Suppressor macrophage (primary cell): ENCODE measurements at places on chromosomes 7 and 10.

GRCh38 chr7:72444026-72444776 is 32.1 kb upstream of the CALN1 start:
- peak; percentile 72 for DNase-seq

GRCh38 chr7:36962367-36962766 is 238.1 kb upstream of the AOAH start:
- DNase-seq, result no peak

- no peak for DNase-seq
Observed at GRCh38 chr7:142847353-142847752, 7.5 kb upstream of the EPHB6 start.

- no peak for DNase-seq
Observed at GRCh38 chr10:64329510-64329909, 808.3 kb downstream of the REEP3 start.

DNA sequence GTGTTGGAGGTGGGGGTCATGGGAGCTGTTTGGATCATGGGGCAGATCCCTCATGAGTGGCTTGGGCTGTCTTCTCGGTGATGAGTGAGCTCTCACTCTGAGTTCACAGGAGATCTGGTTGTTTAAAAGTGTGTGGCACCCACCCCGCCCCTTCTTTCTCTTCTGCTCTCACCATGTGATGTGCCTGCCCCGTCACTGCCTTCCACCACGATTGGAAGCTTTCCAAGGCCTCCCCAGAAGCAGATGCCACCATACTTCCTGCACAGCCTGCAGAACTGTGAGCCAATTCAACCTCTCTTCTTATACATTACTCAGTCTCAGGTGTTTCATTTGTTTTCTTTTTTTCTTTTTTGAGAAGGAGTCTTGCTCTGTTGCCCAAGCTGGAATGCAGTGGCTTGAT is 170.0 kb downstream of the PTPN20 start:
- peak; percentile 49 for DNase-seq

GRCh38 chr7:69342154-69342884 is 256.0 kb upstream of the AUTS2 start:
- DNase-seq, result no peak

DNA sequence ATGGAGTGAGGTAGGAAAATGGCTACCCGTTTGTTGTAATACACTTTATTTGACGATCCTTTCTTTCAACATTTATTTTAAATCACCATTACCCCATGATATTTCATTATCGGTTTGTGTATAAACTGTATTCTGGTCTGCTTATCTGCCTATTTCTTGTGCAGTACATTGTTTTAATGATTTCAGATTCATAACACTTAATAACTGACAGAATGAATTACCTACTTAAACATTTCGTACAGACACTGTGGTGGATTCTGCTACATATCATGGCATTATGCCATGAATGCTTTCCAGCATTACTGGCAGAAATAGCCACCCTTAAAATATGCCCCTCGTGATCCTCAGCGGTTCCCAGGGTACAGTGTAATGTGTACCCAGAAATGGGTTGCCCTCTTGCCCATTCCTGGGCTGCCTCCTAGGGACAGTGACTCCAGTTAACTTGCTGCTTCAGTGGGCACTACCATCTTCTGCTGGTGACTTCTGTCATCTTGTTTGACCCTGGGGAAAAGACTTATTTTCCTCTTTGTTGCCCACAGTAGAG is 74.5 kb downstream of the C1GALT1 start:
- no peak for DNase-seq

- DNase-seq, result no peak
Observed at GRCh38 chr7:97043281-97043680, 18.6 kb upstream of the DLX5 start.

- DNase-seq, result no peak
Observed at GRCh38 chr10:102153093-102153620, 968 bp downstream of the NOLC1 start.

DNA sequence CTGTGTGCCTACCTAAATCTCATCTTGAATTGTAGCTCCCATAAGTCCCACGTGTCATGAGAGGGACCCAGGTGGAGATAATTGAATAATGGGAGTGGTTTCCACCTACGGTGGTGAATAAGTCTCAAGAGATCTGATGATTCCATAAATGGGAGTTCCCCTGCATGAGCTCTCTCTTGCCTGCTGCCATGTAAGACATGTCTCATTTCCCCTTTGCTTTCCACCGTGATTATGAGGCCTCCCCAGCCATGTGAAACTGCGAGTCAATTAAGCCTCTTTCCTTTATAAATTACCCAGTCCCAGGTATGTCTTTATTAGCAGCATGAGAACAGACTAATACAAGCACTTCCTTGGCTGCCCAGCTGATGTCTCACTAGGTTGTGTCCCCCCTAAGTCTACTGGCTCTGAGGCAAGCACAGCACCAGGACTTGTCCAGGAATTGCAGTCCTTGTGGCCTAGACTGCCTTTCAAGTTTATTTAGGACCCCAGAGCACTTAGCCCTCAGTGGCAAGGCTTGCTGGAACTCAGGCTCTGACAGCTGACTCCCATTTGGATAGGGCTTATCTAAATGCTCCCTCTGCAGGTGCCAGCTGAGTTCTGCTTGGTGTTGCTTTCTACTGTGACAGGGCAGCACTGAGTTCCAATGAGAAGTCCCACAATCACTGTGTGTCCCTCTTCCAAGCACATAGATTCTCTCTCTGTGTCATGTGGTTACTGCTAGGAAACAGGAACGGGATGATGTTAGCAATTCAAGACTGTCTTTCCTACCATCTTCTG is 59.0 kb upstream of the TAS2R16 start:
- no peak for DNase-seq

GRCh38 chr10:27601946-27602538 is 97.9 kb downstream of the RAB18 start:
- DNase-seq, result no peak

DNA sequence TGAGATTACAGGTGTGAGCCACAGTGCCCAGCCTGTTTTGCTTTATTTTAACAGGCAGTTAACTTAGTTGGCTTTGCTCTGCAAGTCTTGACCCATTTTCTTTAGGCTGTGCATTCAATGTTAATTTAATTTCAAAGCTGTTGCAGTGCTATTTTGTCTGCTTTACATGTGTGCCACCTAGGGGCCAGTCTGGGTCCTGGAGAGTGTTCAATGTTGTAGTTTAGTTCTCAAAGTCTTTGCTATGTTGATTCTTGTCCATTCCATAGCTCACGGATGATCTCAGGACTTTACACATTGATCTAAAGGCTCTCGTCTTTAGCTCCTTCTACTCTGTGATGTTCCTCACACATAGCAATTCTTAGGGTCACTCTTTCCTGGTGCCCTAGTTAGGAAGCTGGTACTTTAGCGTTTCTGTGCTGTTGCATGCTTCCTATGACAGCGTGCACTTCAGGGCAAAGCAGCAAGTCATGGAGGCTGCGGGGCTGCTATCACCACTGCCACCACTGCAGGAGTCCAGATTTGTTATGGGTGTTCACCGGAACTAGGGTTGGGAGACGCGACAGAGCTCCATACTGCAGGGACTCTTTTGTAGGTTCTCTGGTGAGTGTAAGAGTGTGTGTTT is 16.4 kb upstream of the ABCA13 start:
- peak; percentile 66 for DNase-seq

DNA sequence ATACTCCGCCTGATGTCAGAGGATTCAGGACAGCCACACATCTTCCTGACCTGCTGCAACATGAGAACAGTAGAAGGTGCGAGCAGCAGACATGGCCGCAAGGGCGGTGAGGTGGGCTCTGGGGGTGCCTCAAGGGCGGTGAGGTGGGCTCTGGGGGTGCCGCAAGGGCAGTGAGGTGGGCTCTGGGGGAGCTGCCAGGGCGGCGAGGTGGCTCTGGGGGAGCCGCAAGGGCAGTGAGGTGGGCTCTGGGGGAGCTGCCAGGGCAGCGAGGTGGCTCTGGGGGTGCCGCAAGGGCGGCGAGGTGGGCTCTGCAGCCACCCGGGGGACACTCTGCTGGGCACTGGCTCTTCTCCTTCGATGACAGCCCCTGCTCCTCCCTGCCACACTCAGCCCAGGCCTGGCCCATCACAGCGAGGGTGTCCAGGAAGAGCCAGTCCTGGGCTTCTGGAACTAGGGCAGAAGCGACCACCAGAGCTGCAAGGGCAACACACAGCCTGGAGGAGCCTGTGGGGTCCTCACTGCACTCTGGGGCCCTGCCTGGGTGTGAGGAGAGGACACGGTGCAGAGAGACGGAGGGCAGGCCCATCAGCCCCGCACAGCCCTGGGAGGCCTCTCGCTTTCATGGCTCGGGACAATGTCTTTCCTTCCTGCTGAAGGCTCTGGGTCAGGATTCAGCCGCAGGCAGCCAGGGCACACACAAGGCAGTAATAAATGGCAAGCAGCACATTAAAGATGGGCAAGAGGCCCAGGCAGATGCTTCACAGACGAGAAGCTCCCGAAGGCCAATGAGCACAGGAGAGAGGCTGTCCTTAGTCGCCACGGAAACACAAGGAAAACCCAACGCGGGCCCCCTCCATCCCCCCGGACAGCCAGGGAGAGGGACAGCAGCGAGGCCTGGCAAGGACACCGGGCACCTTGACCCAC is 42.5 kb downstream of the STK32C start:
- no peak for DNase-seq

- DNase-seq, result no peak
Observed at GRCh38 chr10:51745397-51745796, 46.0 kb upstream of the CSTF2T start.

DNA sequence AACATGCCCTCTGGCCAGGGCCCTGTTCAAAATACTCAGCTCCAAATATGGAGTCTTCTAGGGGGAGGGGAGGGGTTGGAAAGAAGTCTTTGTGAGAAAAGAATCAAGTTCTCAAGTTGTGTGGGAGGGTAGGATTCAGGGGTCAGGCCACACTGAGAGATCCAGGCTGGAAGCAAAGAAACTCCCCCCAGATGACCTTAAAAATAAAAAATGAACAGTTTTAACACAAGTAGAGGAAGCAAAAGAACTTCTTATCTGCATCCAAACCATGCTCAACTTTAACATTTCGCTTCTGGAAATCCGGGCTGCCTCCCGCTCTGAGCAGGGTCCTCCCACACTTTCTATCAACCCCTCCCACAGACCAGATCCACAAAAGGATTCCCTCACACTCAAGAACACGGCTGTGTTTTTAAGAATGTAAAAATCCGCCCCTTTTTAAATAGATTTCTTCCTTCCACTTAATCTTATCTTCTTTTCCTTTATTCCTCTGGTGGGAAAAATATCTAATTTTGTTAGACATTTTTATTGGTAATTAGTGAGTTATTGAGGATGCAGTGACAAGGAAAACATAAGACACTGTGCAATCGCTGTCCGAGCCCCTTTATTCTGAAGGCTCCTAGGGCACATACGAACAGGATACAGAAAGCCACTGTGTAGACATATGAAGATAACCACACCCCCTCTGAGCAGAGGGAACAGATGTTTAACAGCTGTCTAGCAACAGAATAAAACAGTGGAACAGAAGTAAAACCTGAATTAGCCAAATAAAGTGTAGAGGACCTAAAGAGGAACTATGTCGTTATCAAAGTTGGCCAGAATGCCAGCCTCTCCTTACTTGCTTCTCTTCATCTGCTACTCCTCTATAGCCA is 43.8 kb downstream of the CYTH3 start:
- no peak for DNase-seq

DNA sequence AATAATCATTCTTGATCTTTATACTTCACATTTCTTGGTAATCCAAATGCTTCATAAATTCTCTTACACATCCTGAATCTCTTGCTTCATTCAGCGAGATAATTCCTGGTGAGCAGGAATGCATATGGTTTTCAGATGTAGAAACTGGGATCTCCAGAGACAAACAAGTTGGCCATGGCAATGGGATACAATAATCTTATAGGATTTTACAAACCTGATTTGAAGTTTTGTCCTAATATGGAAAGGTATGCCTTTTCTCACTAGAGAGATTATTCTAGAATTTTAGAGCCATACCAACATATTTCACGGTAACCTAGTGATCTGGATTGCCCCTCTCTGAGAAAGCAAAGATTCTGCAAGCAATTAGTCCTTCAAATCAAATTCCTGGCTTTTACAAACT is 13.1 kb upstream of the TRDMT1 start:
- no peak for DNase-seq

- no peak for DNase-seq
Observed at GRCh38 chr7:93176992-93177580, 28.9 kb upstream of the SAMD9L start.

DNA sequence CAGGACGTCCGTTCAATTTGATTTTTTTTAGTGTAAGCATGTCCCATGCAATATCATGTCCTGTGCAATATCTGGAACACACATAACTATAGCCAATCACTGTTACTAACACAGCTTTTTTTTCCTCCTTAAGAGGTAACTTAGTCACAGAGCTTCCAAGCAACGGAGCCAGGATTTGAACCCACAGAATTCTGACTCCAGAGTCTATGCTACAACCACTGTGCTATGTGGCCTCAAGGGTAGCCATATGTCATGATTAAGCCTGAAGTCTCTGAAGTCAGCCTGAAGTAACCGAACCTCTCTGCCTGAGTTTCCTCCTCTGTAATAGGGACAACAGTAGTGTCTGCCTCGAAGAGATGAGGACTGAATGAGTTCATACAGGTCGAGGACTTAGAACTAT is 42.2 kb upstream of the TCF7L2 start:
- no peak for DNase-seq

DNA sequence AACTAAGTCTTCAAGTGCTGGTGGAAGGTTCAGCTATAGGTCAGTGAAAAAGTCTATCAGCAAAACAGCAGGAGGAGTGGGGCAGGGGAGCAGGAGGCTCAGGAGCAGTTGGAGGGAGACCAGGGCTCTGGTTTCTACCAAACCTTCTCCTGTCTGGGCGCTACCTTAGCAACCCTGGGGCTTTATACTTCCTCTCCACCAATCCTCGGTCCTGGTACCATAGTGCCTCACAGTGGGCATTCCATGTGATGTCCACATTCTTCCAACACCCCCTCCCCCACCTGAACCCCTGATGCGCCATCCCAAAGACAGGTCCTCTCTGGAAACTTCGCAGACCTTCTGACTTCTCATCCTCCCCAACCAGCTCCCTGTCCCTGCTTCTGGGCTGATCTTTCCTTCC is 25.3 kb upstream of the ACSM6 start:
- DNase-seq, result no peak

GRCh38 chr10:47198221-47198620 is 101.8 kb upstream of the GDF10 start:
- no peak for DNase-seq
